ENCODE measurements at places on chromosomes 4 and X. TPM values are rescaled to one million over a fixed set of nuclear protein-coding genes. Genes with fewer than 3 reads are reported as not detected.
A peak's percentile ranks its signal among the peaks of the same experiment; 100 is the strongest.

DNA sequence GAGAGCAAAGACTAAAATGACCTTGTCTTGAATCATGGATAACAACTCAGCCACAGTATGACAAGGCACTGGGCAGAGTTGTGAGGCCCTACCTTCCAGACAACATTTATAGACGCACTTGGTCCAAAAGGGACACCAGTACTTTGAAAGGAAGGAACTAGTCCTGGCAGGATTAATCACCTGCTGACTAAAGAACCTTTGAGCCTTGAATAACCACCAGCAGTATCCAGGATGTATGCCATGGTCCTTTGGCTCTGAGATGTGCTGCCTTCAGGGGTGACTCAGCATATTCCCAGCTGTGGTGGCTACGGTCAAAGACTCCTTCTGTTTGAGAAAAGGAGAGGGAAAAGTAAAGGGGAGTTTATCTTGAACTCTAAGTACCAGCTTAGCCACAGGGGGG lies 118.1 kb upstream of the PRR32 start:
- no peak for DNase-seq

DNA sequence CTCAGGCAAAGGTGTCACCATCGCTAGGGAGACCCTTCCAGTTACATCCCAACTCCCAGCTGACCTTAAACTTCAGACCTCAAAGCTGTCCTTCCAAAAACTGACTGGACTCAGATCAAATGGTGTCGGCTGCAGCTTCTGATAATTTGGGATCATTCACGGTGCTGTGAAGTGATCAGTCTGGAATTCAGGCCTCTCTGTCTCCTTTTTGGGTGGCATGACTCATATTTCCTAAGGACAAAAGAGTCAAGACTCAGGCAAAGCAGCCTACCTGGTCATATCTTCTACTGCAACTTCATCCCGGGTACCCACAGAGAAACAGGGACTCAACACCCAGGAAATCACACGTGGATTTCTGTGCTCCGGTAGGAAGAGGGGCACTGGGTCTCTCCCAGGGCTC lies 87.6 kb downstream of the SORCS2 start:
- DNase-seq, result peak; percentile 50

- DNase-seq, result no peak
These were observed 55.5 kb upstream of the ADGRG2 start for GRCh38 chrX:19177721-19178120.

- no peak for DNase-seq
These were observed 503.3 kb downstream of the RPA4 start for GRCh38 chrX:97387004-97387403.

GRCh38 chr4:144905286-144905685 lies 192.7 kb downstream of the ANAPC10 start:
- DNase-seq, result peak; percentile 2

GRCh38 chr4:25769251-25769650 lies 93.5 kb downstream of the SEL1L3 start:
- no peak for DNase-seq

DNA sequence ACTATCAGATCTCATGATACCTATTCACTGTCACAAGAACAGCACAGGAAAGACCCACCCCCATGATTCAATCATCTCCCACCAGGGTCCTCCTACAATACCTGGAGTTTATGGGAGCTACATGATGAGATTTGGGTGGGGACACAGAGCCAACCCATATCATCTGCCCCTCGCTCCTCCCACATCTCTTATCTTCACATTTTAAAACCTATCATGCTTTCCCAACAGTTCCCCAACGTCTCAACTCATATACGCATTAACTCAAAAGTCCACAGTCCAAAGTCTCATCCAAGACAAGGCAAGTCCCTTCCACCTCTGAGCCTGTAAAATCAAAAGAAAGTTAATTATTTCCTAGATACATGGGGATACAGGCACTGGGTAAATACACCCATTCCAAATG lies 1185.2 kb downstream of the PCDH7 start:
- DNase-seq, result no peak

DNA sequence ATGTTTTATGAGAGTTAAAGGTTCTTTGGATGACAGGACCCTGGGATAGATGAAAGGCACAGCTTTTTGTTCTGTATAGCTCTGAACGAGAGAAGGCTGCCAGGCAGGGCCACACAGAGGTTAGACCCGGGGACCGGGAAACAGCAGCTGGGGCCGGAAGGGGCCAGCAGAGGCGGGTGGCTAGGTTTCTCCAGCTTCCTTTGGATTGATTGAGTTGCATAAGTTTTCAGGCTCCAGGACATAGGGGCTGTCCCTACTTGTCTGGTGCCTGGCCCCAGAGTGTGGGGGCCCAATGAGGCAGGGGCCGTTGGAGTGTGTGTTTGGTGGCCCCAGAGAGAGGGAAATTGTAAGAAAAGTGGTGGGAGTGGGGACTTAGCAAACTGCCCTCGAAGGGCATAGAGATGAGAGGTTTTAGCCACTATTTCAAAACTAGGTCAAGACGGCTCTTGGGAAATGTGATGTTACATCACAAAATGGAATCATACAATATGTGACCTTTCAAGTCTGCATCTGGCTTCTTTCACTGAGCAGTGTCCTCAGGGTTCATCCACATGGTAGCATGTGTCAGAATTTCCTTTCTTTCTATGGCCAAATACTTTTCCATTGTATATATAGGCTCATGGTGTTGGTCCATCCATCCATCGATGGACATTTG lies 3.7 kb downstream of the ZFP92 start:
- no peak for DNase-seq

Gene S100P
- total RNA-seq, result 1.1 TPM

Gene HMGN5
- total RNA-seq, result 1.7 TPM

Gene RASGEF1B
- 0.56 TPM for total RNA-seq

Gene IGSF1
- not detected for total RNA-seq
